ENCODE measurements at places on chromosomes 16 and 17.

- H3K36me3 ChIP-seq, result no peaks in the 10 kb centered on the region
- no peaks in the 10 kb centered on the region for H3K27me3 ChIP-seq
- H3K27ac ChIP-seq, result no peak overlapping the region
- peaks cover 46% of the 10 kb centered on the region for H3K4me1 ChIP-seq
Observed at GRCh38 chr17:27491713-27492190, 35.5 kb downstream of the KSR1 start.

DNA sequence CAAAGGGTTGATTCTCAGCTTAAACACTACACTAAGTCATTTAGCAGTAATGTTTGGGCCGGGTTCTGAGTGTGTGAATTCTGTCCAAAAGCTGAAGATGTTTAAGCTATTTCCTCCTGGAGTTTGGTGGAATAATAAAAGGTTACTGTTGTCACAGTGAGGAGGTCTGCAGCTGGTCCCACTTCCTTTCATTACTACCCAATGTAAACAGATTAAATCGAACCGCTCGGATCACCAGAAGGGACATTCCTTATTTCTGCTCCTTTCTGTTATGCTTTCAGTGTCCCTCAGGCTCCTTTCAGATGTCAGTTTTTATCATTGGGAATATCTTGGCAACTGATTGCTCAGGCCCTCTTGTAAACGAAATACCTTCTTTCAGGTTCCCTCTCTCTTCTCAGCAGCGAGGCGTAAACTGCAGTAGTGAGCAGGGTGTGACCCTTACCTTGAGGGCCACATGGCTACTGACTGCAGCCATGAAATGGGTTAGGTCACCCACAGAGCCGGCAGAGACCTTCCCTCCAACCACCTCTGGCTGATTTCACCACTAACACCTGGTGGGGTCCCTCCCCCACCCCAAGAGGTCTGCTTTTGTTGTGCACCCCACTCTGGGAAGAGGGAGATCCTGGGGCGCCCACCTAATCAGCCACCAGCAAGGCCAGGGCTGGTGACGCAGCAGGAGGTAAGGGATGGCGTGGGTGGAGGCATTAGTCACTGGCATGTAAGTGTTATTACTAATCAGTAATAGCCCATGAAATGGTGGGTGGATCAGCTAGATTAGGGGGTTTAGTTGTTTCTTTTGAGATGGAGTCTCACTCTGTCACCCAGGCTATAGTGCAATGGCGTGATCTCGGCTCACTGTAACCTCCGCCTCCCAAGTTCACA is 117.6 kb downstream of the VPS53 start:
- H3K4me3 ChIP-seq, result no peak overlapping the region
- no peaks in the 10 kb centered on the region for H3K27me3 ChIP-seq
- peaks cover 13% of the 10 kb centered on the region for H3K4me1 ChIP-seq
- no peak overlapping the region for H3K27ac ChIP-seq

- no peak overlapping the region for H3K4me3 ChIP-seq
- peaks cover 77% of the 10 kb centered on the region for H3K36me3 ChIP-seq
- no peak overlapping the region for H3K27ac ChIP-seq
Observed at GRCh38 chr16:27769561-27770255, 219.8 kb downstream of the KATNIP start.

- no peaks in the 10 kb centered on the region for H3K36me3 ChIP-seq
- H3K4me3 ChIP-seq, result no peak overlapping the region
- DNase-seq, result no peak
- no peaks in the 10 kb centered on the region for H3K27me3 ChIP-seq
Observed at GRCh38 chr17:30570191-30570590, 93.0 kb downstream of the GOSR1 start.

- H3K27ac ChIP-seq, result no peak overlapping the region
- H3K27me3 ChIP-seq, result no peaks in the 10 kb centered on the region
- no peak overlapping the region for H3K4me3 ChIP-seq
Observed at GRCh38 chr17:76994237-76994637, 126.0 kb downstream of the MGAT5B start.

GRCh38 chr17:49365667-49366066 is 3.6 kb upstream of the ZNF652 start:
- peaks cover 12% of the 10 kb centered on the region for H3K4me1 ChIP-seq
- H3K27ac ChIP-seq, result no peak overlapping the region
- H3K27me3 ChIP-seq, result no peaks in the 10 kb centered on the region
- H3K4me3 ChIP-seq, result no peak overlapping the region
- no peaks in the 10 kb centered on the region for H3K36me3 ChIP-seq
- DNase-seq, result no peak

- H3K27me3 ChIP-seq, result no peaks in the 10 kb centered on the region
- no peaks in the 10 kb centered on the region for H3K36me3 ChIP-seq
- no peak for DNase-seq
- H3K4me3 ChIP-seq, result no peak overlapping the region
- no peak overlapping the region for H3K27ac ChIP-seq
- peaks cover 10% of the 10 kb centered on the region for H3K4me1 ChIP-seq
Observed at GRCh38 chr17:17034496-17035075, 7.7 kb upstream of the MPRIP start.

DNA sequence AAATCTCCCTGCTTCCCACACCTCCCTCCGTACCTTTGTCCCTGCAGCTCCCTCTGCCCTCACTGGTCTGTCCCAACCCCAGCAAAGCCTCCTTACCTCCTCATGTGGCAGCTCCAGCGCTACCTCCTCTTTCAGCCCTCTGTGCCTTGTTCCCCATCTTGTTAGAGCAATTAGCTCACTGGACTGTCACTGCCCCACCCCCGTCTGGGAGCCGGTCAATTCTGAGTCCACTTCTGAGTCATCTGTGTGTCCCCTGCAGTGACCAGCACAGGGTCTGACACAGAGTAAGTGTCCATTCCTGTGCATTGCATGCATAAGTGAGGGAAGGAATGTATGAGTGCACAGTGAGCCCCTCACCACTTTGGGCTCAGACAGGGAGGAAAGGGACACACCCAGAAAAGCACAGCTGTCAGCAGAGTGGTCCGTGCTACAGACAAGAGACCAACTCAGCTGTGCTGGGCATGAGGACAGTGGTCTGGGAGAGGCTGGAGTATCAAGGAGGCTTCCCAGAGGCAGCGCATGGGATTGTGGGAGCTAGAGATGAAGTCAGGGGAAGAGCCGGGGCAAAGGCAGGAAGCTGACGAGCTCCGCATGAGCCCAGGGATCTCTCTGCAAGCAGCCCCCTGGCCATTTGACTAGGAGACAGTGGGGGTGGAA is 45.9 kb downstream of the PITPNM3 start:
- no peaks in the 10 kb centered on the region for H3K27me3 ChIP-seq
- no peaks in the 10 kb centered on the region for H3K4me1 ChIP-seq
- H3K4me3 ChIP-seq, result no peak overlapping the region
- no peaks in the 10 kb centered on the region for H3K36me3 ChIP-seq
